Mesothelial cell of epicardium (in vitro differentiated cells): ENCODE measurements at places on chromosomes 2 and 18. TPM values are rescaled to one million over a fixed set of nuclear protein-coding genes. Genes with fewer than 3 reads are reported as not detected.
A peak's percentile ranks its signal among the peaks of the same experiment; 100 is the strongest.

WNT6 gene
- total RNA-seq: 106 to 118 TPM (median 115 TPM) in 3 replicates

NPHP1 gene
- total RNA-seq: 3.8 to 5.3 TPM (median 5.1 TPM) in 3 replicates

ALLC gene
- total RNA-seq: not detected in 3 replicates

KRTCAP3 gene
- 24.5 to 26.1 TPM (median 25.5 TPM) in 3 replicates for total RNA-seq

CDK5R2 gene
- 0.69 to 0.97 TPM (median 0.90 TPM) in 3 replicates for total RNA-seq

RTP5 gene
- not detected in 3 replicates for total RNA-seq

AQP12B gene
- not detected in 3 replicates for total RNA-seq

SPP2 gene
- total RNA-seq: not detected in 3 replicates

CCDC74A gene
- total RNA-seq: 9.6 to 11.0 TPM (median 10.9 TPM) in 3 replicates

- no peaks in the 10 kb centered on the region for H3K27me3 ChIP-seq
- peak overlapping the region; percentile 96 for H3K27ac ChIP-seq
- H3K36me3 ChIP-seq: no peaks in the 10 kb centered on the region
- peaks cover 47% of the 10 kb centered on the region for H3K4me1 ChIP-seq
- H3K4me3 ChIP-seq: no peak overlapping the region
These were observed 133.2 kb downstream of the NAPG start for GRCh38 chr18:10659000-10659399.

DNA sequence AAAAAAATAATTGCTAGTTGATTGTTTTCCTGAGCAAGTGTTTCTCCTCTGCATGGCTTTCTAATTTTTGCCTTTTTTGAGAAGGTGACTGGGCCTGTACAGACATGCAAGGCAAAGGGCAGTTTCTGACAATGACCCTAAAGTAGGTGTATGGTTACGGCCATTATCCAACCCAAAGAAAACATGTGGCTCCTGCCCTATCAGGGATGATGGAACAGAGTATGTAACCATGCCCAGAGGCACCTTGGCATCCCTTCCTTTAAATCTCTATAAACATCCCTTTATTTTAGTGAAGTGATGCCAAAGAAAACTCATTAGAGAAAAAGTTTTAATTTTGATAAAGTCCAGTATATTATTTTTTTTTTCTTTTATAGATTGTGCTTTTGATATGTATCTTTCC lies 217.5 kb downstream of the LPIN1 start:
- H3K27ac ChIP-seq: no peak overlapping the region
- H3K4me3 ChIP-seq: no peak overlapping the region
- H3K36me3 ChIP-seq: no peaks in the 10 kb centered on the region
- no peak for DNase-seq

DNA sequence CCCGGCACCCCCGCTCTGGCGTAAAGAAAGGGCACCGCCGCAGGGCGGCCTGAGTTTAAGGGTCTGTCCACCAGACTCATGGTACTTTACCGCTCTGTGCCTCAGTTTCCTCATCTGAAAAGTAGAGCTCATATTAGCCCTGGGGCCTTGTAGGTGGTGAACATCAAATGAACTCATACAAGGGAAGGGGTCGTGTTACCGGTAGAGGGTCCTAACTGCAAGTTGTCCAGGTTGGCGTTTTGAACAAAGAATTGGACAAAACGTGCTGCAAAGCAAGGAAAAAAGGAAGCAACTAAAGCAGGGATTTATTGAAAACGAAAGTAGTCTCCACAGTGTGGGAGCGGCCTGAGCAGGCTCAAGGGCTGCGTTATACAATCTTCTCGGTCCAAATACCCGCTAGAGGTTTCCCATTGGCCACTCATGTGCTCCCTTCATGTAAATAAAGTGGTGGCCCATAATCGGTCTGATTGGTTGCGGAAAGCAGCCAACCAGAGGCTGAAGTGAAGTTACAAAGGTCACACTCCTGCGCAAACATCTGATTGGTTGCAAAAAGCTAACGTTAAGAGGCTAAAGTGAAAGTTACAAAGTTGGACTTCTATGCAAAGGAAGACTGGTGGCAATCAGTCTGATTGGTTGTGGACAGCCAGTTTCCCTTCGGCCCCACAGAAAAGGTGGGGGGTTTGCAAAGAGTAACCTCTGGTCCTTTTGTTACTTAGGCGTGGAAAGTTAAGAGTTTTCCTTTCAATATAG lies 80.7 kb upstream of the LDLRAD4 start:
- H3K4me1 ChIP-seq: peaks cover 3% of the 10 kb centered on the region
- no peaks in the 10 kb centered on the region for H3K36me3 ChIP-seq

DNA sequence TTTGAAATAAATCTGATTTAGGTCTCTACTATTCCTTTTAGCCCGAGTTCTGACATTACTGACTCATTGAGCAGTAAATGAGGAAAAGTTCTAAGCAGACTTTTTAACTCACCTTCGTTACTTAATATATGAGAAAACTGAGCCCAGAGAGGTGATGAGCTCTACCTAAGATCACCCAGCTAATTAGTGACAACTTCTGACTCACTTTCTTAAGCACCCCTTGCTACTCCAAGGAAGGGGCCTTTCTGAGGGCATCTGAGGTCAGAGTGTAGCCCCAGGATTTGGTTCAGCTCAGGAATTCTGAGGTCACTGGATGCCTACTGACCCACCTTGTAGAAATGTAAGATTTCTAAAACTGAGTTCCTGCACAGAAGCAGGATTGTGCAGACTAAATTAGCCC lies 102.2 kb upstream of the FZD5 start:
- DNase-seq: no peak
- no peaks in the 10 kb centered on the region for H3K27me3 ChIP-seq
- peaks cover 4% of the 10 kb centered on the region for H3K4me1 ChIP-seq
- H3K36me3 ChIP-seq: no peaks in the 10 kb centered on the region
- no peak overlapping the region for H3K4me3 ChIP-seq

GRCh38 chr18:27861539-27861938 lies 315.4 kb downstream of the CDH2 start:
- no peaks in the 10 kb centered on the region for H3K36me3 ChIP-seq
- H3K27ac ChIP-seq: no peak overlapping the region
- H3K4me3 ChIP-seq: no peak overlapping the region
- no peak for DNase-seq
- H3K27me3 ChIP-seq: no peaks in the 10 kb centered on the region

- peak overlapping the region; percentile 10 for H3K27ac ChIP-seq
- peaks cover 5% of the 10 kb centered on the region for H3K36me3 ChIP-seq
- no peak overlapping the region for H3K4me3 ChIP-seq
- H3K27me3 ChIP-seq: no peaks in the 10 kb centered on the region
- H3K4me1 ChIP-seq: peaks cover 22% of the 10 kb centered on the region
- no peak for DNase-seq
These were observed 30.7 kb downstream of the EFR3B start for GRCh38 chr2:25072606-25073005.

- H3K36me3 ChIP-seq: no peaks in the 10 kb centered on the region
- H3K4me1 ChIP-seq: peaks cover 18% of the 10 kb centered on the region
- H3K27me3 ChIP-seq: peaks cover 6% of the 10 kb centered on the region
- no peak overlapping the region for H3K4me3 ChIP-seq
- DNase-seq: no peak
These were observed 274.3 kb downstream of the PRKCE start for GRCh38 chr2:45925636-45926366.

DNA sequence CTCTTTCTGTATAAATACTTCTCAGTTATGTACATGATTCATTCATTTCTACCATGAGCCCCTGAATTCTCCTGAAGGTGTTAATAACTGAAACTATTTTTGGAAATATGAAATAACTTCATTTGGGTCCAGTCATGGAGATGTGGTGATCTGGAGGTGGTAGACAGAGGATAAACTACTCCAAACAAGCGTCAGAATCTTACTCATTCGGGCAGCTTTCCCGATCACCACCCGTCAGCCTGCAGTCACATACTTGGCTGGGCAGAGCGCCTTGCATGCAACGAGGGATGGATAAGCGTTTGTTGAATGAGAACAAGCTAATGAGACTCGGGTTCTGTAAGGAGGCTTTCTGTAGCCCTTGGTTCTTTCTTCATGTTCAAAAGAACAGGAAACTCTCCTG lies 222.7 kb downstream of the CD226 start:
- no peaks in the 10 kb centered on the region for H3K27me3 ChIP-seq
- H3K4me3 ChIP-seq: no peak overlapping the region
- H3K27ac ChIP-seq: no peak overlapping the region
- no peaks in the 10 kb centered on the region for H3K36me3 ChIP-seq
- peaks cover 15% of the 10 kb centered on the region for H3K4me1 ChIP-seq

DNA sequence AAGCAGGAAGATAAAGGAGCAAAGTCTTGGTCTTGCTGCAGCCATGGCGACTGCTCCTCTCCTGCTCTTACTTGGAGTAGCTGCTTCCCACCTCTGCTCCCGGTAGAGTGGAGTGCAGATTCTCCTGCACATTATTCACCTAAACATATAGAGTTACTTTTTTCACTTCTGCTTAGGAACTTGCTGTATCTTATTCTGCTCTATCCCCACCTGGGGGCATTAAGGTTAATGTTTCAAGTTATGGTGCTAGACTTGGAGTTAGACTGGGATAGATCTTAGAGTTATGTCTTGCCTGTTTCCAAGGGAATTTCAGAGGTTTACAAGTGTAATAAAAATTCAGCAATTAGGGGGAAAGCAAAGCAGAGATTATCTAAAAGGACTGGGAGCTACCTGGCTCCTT lies 144.2 kb downstream of the SETBP1 start:
- H3K27me3 ChIP-seq: no peaks in the 10 kb centered on the region
- no peaks in the 10 kb centered on the region for H3K36me3 ChIP-seq
- H3K4me3 ChIP-seq: no peak overlapping the region
- H3K4me1 ChIP-seq: peaks cover 56% of the 10 kb centered on the region
- no peak for DNase-seq

DNA sequence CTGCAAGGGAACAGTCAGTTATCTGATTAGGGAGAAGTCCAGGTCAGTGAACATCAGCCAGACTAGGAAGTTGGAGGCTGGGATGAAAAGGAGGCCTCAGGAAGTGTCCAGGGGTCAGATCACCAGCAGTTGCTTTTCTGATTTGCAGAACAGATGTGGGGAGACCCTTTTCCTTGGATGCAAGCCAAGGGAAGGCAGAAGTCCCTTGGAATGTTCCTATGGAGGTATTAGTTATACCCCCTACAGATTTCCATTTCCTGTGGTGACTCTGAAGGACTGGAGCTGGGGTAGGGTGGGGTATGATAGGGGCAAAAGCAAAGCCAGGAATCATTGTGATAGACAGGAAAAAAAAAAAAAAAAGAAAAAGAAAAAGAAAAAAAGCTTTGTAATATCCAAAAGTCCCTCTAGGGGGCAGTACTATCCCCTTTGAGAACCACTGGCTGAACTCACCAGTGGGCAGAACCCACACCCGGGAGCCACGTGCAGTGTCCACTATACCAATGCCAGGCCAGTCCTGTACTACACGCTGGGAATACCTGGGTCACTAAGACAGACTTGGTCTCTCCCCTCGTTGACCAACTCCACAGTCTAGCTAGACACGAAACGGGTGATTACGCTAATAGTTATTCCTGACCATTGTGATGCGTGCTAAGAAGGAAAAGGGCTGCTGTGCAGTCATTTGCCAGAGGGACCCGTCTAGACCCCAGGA lies 7.4 kb downstream of the DYSF start:
- DNase-seq: peak; percentile 7
- H3K4me3 ChIP-seq: no peak overlapping the region
- H3K36me3 ChIP-seq: no peaks in the 10 kb centered on the region
- peaks cover 18% of the 10 kb centered on the region for H3K27me3 ChIP-seq
- no peak overlapping the region for H3K27ac ChIP-seq

- H3K4me3 ChIP-seq: no peak overlapping the region
- H3K4me1 ChIP-seq: peaks cover 5% of the 10 kb centered on the region
- no peaks in the 10 kb centered on the region for H3K36me3 ChIP-seq
These were observed 98.2 kb upstream of the TTC39C start for GRCh38 chr18:23916338-23916737.

GRCh38 chr18:50268022-50268747 lies 1.9 kb upstream of the CFAP53 start:
- H3K4me1 ChIP-seq: peaks cover 9% of the 10 kb centered on the region
- no peaks in the 10 kb centered on the region for H3K27me3 ChIP-seq
- peaks cover 31% of the 10 kb centered on the region for H3K36me3 ChIP-seq
- DNase-seq: peak; percentile 65

GRCh38 chr2:49753344-49753985 lies 599.1 kb upstream of the FSHR start:
- no peak overlapping the region for H3K27ac ChIP-seq
- no peaks in the 10 kb centered on the region for H3K27me3 ChIP-seq
- H3K36me3 ChIP-seq: no peaks in the 10 kb centered on the region
- peaks cover 10% of the 10 kb centered on the region for H3K4me1 ChIP-seq
- DNase-seq: no peak

DNA sequence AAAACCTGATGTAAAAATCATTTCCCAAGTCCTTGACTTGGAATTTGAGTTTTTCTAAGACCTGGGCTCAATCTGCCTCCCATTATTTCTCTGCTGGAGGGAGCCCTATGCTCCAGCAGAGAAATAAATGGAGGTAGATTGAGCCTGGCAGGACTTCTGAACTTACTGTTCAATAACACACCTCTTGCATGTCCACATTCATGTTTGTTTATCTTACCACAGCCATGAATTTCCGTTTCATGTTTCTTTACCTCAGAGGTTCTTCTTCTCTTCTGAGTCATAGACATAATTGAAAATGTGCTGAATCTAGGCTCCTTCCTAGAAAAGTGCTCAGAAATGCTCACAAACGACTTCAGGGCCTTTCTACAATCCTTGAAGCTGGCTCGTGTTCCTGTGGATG lies 170.8 kb downstream of the PMAIP1 start:
- DNase-seq: no peak
- no peaks in the 10 kb centered on the region for H3K4me1 ChIP-seq
- H3K27ac ChIP-seq: no peak overlapping the region
- no peak overlapping the region for H3K4me3 ChIP-seq
- peaks cover 4% of the 10 kb centered on the region for H3K27me3 ChIP-seq

GRCh38 chr2:64922482-64923384 lies 66.5 kb upstream of the SLC1A4 start:
- no peaks in the 10 kb centered on the region for H3K36me3 ChIP-seq
- peaks cover 3% of the 10 kb centered on the region for H3K4me1 ChIP-seq
- H3K27ac ChIP-seq: no peak overlapping the region
- H3K4me3 ChIP-seq: no peak overlapping the region
- no peaks in the 10 kb centered on the region for H3K27me3 ChIP-seq
